ENCODE measurements at places on chromosomes 12 and 14. TPM values are rescaled to one million over a fixed set of nuclear protein-coding genes. Genes with fewer than 3 reads are reported as not detected.

The NAV3 gene
- polyA plus RNA-seq = 1.2 TPM

The RD3L gene
- 0.49 TPM for polyA plus RNA-seq

The MANSC1 gene
- 5.3 TPM for polyA plus RNA-seq

The HVCN1 gene
- polyA plus RNA-seq = 3.8 TPM

The ZFYVE26 gene
- polyA plus RNA-seq = 3.6 TPM

The TMEM119 gene
- 1.5 TPM for polyA plus RNA-seq

The E2F7 gene
- polyA plus RNA-seq = 1.8 TPM

The SERPINA9 gene
- polyA plus RNA-seq = not detected

The EXOC3L4 gene
- 2.7 TPM for polyA plus RNA-seq

The MYL2 gene
- 65.0 TPM for polyA plus RNA-seq

The ST8SIA1 gene
- polyA plus RNA-seq = 5.3 TPM

The ADSS1 gene
- 73.3 TPM for polyA plus RNA-seq

The SLC39A2 gene
- not detected for polyA plus RNA-seq

The RND1 gene
- 7.2 TPM for polyA plus RNA-seq

The MDGA2 gene
- polyA plus RNA-seq = 0.25 TPM

The RAB5B gene
- 157 TPM for polyA plus RNA-seq

The KRT3 gene
- polyA plus RNA-seq = not detected

The KCNMB4 gene
- polyA plus RNA-seq = 33.1 TPM

The KLRC4 gene
- not detected for polyA plus RNA-seq

Measured in cardiac muscle cell (in vitro differentiated cells and primary cell).